ENCODE measurements at places on chromosomes 16 and 17. TPM values are rescaled to one million over a fixed set of nuclear protein-coding genes. Genes with fewer than 3 reads are reported as not detected.

DNA sequence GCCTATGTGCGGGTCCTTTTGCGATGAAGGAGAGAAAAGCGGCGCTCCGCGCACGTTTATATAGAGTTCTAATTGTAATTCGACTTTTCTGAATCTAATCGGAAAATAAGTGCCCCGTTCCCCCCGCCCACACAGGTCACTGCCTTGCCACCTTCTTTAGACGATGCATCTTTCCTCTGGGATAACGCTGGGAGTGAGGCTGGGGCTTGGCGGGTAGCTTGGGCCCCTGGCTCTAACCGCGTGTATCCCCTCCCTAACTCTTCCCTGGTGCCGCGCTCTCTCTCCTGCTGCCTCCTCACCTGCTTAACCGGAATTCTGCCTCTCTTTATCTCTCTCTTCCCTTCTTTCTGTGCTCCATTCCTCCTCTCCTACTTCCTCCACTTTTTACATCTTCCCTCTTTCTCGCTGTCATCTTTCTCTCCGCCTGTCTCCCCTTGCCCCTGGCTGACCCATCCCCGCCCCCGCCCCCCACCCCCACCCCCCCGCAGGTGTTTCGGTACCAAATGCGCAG is 2.6 kb downstream of the LHX1 start:
- DNase-seq: no peak

DNA sequence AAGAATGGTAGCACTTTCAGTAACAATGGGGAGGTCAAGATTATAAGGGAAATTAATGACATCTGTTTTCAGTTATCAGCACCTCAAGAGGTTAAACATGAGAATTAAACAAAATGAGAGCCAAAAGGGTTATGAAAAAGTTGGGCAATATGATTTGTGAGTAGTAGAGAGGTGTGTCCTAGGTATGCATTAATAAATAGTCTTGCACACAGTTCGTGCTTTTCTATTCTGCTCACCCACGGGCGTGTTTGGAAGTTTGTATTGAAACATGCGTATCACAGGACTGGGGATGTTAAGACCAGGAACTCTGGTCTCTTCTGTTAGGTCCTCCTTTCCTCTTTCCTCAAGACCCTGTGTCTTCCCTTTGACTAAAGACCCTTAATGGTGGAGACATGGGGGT is 6.0 kb downstream of the BPTF start:
- DNase-seq: no peak

DNA sequence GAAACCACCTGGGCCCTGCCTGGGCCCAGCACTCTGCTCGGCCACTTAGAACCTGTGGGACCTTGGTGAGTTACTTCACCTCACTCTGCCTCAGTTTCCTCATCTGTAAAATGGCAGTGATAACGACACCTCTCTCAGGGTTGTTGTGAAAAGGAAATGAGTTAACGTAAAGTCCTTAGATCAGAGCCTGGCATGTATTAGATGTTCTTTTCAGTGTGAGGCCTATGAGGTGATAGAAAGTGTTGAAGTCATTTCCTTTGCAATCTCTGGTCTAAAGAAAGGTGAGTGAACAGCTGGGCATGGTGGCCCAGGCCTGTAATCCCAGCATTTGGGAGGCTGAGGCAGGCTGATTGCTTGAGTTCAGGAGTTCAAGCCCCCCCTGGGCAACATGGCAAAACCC is 51.7 kb upstream of the LGALS9 start:
- peak; percentile 37 for DNase-seq

DNA sequence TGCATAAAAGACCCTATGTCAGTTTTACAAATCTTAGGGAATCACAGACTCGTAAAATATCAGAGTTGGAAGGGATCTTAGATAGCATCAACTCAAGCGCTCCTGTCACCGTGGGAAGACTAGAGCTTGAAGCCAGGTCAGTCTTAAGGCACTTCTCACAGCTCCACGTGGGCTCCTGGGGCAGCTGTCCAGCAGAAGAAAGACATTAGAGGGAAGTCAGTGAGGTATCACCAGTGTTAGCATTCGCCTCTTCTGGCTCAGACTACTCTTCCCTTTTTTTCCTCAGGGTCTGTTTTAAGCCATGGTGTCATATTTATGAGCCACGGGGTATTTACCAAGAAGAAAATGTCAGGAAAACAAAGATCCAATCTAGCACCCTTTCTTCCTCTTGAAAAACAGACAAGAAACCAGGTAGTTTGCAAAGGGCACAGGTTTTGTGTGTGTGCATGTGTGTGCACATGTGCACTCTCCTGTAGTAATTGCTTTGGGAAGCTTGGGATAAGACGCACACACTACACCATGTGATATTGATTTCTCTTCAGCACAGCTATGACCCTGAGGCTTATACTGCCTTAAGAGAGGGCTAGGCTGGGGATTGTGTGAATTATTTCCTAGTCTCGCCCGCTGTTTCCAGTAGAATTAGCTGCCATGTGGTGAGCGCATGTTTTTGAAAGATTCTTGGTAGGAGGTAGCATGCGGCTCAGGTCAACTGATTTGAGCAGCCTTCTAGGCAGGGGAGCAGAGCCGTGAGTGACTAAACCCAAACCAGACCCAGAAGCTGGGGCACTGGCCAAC is 61.0 kb upstream of the ELAC2 start:
- DNase-seq: no peak

DNA sequence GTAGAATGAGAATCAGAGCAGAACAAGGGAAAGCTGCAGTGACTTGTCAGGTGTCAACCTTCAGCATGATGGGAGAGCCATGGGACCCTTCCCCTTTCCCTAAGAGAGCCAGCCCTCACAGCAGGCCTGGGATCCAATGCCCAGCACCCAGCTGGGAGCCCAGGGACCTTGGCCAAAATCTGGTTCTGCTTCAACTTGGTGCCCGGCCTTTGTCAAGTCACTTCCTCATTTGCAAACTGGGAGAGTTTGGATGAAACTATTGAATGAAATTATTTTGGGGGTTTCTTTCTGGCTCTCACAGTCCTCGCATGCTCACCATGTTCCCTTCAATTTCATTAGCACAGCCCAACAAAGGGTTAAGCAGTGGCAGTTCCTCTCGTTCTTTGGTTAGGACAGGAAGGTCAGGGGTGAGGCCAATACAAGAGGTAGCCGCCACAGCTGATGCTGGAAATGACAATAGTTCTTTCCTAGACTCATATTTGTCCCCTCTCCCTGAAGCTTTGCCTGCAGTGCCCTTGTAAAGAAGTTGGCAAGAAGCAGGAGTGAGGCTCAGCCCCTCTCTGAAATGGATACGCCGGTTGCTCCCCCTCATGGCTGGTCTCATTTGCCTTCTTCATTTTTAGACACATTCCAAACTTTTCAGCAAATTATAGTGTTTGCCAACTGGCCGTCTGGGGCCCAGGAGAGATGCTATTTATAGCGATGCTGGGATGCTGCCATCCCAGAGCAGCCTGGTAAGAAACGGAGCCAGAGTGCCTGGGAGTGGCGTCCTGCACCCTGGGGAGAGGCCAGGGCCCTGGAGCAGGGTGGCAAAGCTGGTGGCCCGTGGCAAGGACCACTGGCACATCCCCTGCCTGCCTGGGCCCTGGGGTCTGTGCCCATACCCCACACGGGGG is 34.5 kb upstream of the MEOX1 start:
- DNase-seq: no peak

GRCh38 chr16:27982184-27982583 is 81.3 kb downstream of the GSG1L start:
- DNase-seq: no peak

GRCh38 chr16:62921904-62922303 is 885.7 kb upstream of the CDH8 start:
- DNase-seq: no peak

- no peak for DNase-seq
Observed at GRCh38 chr16:50721549-50722404, 20.1 kb upstream of the CYLD start.

DNA sequence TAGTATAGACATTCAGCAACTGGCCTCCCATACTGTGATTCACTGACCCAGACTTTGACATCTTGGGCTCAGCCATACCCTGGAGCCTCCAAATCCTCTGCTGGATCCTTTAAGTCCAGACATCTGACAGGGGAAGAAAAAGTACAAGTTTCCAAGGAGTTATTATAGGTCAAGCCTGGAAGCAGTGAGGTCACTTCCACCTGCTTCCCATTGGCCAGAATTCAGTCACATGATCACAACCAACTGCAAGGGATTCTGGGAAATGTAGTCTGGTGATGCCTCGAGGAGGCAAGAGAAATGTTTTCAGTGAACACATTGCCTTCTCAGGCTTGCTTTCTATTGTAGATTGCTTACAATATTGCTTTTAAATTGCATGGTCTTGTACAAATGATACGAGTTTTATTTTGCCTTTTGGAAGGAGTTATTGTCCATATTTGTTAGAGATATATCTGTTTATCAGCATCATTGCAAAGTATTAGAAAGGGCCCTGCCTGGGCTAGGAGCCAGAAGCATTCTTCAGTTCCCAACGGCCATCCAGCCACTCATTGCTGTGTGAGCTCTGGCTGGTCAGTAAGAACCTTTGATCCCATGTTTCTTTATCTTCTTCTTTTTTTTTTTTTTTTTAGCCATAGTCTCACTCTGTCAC is 696.9 kb downstream of the WWOX start:
- DNase-seq: peak; percentile 69

- no peak for DNase-seq
Observed at GRCh38 chr17:28706471-28707338, 5.0 kb downstream of the PROCA1 start.

GRCh38 chr16:23369416-23369815 is 67.3 kb downstream of the SCNN1B start:
- DNase-seq: no peak

- DNase-seq: no peak
Observed at GRCh38 chr16:66425651-66426050, 1.4 kb upstream of the BEAN1 start.

- no peak for DNase-seq
Observed at GRCh38 chr17:70808596-70808995, 639.3 kb downstream of the KCNJ2 start.

DNA sequence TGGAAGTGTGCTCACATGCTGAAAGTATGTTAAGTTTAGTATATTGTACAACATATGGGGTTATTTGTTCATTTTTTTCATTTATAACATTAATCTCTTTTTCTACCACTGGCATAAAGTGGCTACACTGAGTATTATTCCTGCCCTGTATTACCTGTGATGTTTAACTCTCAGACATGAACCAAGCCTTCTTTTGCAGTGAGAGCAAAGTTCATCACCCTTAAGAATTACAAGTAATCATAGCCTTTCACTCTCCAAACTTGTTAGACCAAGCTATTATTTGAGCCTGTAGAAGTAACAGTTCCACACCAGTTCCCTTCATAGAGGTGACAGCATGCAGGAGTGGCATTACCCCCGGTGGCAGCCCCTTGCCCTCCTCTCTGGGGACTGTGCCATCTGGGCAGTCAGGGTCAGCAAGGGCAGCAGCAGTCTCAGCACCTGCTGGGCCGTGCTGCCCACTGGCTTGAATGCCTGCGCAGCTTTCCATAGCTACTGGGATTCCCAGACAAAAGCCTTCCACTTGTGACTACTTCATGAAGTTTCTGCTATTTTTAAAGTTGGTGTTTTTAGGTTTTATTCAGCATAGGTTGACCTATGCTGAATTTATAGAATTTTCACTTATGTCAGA is 71.3 kb downstream of the TMC6 start:
- DNase-seq: no peak

GRCh38 chr17:32609085-32609484 is 122.3 kb downstream of the CDK5R1 start:
- peak; percentile 83 for DNase-seq

GRCh38 chr16:11254913-11255736 is 879 bp downstream of the SOCS1 start:
- DNase-seq: peak; percentile 65

DNA sequence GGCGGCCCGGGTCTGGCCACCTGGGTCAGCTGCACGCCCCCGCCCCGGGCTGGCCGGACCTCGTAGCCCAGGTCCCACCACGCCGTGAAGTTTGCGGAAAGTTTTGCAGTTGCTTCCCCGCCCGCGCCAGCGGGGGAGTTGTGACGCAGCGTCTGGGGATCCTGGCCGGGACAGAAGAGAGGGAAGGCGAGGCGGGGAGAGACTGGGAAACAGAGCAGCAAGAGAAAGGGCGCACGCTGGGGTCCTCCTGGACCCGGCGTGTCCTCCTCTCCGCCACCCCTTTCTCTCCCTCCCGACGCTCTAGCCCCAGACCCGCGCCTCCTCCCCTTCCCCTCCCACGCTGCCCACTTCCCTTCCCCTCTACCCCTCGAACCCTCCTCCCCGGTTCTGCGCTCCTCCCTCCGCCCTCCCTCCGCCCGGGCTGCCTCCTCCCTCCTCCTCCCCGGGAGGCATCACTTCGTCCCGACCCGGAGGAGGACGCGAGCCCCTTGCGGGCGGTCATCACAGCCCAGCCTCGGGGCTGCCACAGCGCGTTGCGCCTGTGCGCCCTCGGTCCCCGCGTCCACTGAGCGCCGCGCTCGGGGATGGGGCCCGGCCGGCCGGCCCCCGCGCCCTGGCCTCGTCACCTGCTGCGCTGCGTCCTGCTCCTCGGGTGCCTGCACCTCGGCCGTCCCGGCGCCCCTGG is at the start of gene MRC2:
MRC2 (plus strand) TSS at position 452 of the 685 bp plus-strand sequence; CDS start at position 585, 133 bp downstream.
- DNase-seq: peak; percentile 63

DNA sequence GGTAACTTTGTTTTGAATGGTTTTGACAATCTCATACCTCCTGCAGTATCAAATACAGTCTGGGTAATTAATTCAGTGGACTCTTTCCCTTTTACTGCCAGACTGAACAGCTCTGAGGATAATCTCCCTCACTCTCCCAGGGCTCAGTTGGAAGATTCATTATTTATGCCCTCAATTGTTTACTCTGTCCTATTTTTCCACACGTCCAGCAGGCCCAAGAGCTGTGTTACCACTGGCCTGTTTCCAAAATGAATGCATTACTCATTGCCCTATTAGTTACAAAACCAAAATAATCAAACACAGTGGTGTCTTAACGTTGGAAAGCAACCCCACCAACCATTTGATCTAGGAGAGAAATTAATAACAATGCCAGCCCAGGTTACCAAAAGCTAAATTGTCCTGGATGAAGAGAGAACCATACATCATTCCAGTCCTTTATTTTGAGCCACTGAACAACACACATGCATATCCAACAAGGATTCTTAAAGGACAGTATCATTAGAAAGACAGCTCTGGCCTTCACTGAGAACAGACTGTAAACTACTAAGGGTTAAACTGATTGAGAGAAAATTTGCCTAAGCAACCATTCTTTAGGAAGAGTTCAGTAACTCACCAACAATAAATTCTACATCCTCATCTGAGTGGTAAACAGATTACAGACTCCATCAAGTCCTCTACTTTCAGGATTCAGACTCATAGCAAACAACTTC is 34.5 kb downstream of the FAM222B start:
- DNase-seq: no peak

- peak; percentile 88 for DNase-seq
Observed at GRCh38 chr16:11379420-11379819, 34.2 kb downstream of the RMI2 start.

DNA sequence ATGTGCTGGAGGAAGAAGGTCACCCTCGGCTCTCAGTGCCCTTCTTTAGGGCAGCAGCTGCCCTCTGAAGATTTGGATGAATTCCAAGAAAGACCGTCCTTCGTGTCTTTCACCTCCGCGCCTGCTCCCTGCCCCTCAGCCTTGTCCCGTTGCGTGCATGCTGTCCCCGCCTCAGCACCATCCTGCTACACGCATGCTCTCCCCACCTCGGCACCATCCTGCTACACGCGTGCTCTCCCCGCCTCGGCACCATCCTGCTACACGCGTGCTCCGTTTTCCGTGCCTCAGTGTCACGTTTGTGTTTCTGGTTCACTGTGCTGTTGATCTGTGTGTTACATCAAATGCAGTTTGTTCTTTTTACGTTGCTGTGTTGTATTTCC is 13.5 kb downstream of the ACSF3 start:
- no peak for DNase-seq

- no peak for DNase-seq
Observed at GRCh38 chr17:2996810-2997670, 66.4 kb downstream of the OR1D5 start.

Gene ERN2
- total RNA-seq: not detected

Gene XAF1
- 26.8 TPM for total RNA-seq

Gene STAT5A
- 215 TPM for total RNA-seq

Gene KCTD19
- 1.2 TPM for total RNA-seq

Gene NEUROD2
- total RNA-seq: not detected

Gene SP6
- 0.12 TPM for total RNA-seq

Gene ELMO3
- total RNA-seq: 5.1 TPM

All from activated CD4-positive, alpha-beta memory T cell treated with anti-CD3 and anti-CD28 coated beads for 36 hours (primary cell).